ENCODE measurements at places on chromosomes 4 and X.

DNA sequence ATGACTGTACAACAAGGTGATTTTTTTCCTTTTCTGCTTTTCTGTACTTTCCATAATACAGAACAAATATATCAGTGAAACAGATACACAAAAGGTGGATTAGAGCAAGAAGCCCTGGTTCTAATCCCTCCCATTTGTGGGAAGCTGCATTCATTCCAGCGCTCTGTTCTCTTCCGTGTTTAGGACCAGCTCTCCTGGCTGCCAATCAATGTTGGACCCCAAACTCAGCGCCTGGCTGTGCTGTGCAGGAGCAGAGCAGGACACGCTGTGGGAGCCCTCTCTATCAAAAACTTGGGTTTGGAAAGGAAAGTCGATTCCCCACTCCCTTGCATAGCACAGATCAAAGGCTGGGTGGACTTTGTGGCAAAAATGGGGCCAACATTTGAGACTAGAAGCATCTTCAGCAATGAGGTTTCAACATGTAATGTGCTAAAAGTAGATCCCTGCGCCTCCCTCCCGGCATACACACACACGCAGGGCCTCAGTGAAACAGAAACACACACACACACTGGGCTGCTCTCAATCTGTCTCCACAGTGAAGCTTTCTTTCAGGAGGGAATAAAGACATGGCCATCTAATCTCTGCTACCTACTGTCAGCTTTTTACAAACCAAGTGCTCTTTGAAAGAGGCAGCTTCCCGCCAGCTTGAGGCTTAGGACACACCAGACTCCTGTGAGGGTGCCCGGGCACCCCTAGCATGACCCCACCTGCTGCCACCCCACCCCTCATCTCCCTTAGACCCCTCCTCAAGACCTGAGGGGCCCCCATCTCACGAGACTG is 12.2 kb downstream of the WDR1 start:
- DNase-seq, result no peak

- no peak for DNase-seq
These were observed 639.6 kb downstream of the MID1IP1 start for GRCh38 chrX:39440799-39441284.

- DNase-seq, result no peak
These were observed 126.8 kb downstream of the IRF2 start for GRCh38 chr4:184347251-184348239.

GRCh38 chrX:31872007-31872406 is 800.2 kb upstream of the FTHL17 start:
- no peak for DNase-seq

DNA sequence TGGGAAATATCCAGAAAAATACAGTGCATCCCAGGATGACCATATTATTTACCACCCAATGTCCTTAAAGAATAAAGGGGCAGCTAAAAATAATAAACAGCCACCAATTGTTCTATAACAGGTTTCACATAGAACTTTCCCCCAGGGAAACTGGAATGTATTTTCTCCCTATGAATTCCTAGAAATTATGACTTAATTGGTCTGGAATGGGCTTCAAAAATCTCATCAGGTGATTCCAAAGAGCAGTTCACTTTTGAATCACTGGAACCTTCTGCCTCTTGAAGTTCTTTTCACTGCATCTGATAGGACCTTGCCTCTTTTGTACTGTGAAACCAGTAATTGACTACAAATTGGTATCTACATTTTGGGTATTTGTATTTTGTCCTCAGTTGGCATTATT is 119.3 kb downstream of the ZNF330 start:
- no peak for DNase-seq

- DNase-seq, result no peak
These were observed 76.1 kb downstream of the KLHL8 start for GRCh38 chr4:87144356-87144755.

GRCh38 chr4:7213807-7214206 is 21.5 kb downstream of the SORCS2 start:
- DNase-seq, result no peak

DNA sequence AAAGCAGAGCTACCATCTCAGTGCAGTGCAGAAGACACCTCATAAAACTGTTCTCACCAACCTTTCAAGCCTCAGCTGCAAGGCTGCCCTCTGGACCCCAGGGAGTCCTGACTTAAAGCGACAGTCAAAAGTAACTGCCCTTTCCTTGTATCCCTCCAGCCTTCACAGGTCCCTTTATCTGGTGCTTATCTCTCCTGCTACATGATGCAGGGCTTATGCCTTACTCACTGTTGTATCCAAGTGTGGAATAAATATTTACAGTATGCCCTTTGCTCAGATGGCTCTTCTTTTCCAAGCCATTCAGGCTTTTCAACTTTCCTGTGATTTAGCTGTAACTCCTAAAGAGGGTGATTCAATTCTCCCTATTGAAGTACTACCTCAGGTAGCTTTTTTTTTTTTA is 92.6 kb downstream of the KDR start:
- no peak for DNase-seq

- no peak for DNase-seq
These were observed 957 bp downstream of the TIMM17B start for GRCh38 chrX:48896611-48897011.

- DNase-seq, result no peak
These were observed 54.0 kb upstream of the PACRGL start for GRCh38 chr4:20646287-20646686.

DNA sequence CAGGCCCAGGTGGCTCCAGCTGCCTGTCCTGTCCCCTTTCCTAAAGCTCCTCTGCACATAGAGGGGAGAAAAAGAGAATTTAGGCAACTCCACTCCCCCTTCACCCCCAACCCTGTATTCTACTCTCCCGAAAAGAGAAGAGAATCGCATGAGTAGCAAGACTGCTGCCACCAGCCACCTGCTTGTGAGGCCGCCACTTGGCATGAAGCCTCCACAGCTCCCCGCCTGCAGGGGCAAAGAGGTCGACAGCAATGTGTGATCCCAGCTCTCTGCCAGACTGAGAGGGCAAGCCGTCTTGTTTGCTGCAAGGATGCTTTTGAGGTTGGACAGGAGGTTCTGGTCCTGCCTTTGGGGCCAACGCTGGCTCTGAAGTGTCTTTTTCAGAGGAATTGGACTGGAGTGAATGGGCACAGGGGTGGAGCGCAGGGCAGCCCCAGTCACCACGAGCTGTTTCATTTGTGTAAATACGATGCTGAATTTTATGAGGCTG is 77.1 kb downstream of the STARD8 start:
- no peak for DNase-seq

Measured in NCI-H1105 treated with DMSO at 0.1 percent for 48 hours (cell line).